ENCODE measurements at places on chromosomes 2 and 18.

DNA sequence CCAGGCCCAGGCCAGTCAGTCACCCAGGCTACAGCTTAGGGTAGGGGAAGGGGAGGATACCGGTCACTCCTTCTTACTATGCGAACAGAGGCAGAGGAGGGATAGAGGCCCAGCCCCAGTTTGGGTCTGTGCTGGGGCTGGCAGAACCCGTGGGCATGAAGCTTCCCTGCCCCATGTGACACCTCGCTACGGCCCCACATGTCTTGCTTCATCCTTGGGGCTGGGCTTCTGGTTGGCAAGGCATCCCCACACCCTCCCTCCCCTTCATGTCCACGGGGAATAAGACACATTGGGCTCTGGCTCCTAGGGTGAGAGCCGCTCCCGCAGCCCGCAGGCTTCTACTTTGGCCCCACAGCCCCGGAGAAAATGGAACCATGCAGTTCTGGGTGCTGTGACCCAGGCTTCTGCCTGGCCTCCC lies 32.4 kb downstream of the HS1BP3 start:
- no peak for DNase-seq

DNA sequence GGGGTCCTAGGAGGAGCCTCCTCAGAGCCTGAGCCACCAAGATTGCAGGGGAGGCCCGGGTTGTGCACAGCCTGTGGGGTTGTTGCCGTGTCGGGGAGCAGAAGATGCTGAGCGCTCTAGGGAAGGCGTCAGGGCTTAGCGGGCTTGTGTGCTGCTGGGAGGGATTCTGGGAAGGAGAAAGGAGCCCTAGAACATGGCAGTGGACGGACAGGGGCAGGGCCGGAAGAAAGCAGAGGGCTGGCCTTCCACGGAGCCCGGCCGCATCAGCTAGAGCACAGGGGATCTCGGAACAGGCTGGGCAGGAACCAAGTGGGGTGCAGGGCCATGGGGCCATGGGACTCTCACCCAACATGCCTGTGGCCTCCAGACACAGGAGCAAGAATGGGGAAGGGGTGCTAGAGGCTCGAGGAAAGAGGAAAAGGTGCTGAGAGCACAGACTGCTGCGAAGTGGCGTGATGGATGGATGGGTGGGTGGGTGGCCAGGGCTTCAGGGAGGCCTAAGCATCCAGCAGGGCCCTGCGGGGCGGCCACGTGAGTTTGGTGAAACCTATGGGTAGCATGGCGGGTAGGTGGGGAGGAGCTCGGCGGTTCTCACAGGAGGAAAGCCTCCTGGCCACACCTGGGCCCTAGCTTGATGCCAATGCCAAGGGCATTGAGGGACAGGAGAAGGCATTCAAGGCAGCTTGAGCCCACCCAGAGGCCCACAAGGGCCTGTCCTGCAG lies 35.8 kb downstream of the MTERF4 start:
- no peak for DNase-seq

DNA sequence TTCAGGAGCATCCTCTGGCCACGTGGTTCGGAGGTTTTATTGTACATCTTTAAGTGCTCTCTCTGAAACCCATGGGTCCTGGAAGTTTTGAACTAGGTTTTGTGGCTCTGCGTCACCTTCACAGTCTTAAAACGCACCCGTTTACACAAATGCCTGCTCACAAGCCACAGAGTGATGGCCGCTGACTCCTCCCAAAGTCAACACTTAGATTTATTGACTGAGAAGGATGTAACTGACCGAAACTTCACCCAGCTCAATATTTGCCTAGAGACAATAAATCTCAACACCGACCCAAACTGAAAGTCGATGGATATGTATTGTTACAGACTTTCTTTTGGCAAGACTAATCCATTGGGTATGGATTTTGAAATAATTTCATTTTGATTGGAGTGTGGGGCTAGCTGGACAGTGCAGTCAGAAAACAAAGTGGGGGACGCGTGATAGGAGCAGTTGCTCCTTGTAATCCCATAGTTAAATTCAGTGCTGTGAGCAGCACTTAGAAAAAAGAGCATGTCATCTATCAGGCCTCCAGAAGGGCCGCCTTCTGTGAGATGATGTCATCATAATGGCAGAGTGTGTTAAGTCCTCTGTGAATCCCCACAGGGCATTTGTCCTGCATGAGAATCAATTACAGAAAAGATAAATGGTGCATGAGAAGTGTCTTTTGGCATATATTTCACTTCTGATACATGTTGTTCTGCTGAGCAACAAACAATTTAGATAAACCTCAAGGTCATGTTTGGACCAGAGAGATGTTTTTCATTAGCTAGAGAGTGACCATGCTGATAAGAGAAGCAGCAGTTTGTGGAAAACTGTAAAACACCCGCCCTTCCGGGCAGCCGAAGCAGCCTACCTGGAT lies 183.7 kb downstream of the INO80D start:
- no peak for DNase-seq

- no peak for DNase-seq
Measured at GRCh38 chr2:166314022-166314759, 61.6 kb downstream of the SCN9A start.

GRCh38 chr2:33518929-33519328 lies 42.5 kb downstream of the RASGRP3 start:
- no peak for DNase-seq
